ENCODE measurements at places on chromosomes 7 and 10.

DNA sequence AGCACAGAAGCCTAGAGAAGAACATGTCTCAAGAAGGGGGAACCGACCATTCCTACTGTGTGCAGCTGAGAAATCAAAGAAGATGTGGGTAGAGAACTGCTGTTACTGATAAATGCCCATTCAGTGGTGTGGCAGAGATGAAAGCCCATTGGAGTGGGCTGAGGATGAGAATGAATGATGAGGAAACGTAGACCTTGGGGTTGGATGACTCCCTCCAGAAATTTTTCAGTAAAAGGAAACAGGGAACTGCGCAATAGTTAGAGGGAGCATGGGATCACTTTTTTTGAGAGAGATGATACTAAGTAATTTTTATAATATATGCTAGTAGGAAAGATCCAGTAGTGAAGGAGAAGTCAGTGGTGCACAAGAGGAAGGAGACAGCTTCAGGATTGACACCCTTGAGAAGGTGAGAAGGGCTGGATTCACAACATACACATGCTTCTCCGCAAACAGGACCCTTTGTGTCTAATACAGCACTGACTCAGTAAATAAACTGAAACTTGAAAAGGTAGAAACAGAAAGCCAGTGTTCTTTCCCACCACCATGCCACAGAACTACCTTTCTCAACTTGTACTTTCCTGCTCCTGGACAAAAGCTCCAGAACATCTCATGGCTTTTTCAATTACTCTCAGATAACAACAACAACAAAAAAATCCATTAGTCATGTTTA is 104.7 kb upstream of the IL6 start:
- DNase-seq = no peak

DNA sequence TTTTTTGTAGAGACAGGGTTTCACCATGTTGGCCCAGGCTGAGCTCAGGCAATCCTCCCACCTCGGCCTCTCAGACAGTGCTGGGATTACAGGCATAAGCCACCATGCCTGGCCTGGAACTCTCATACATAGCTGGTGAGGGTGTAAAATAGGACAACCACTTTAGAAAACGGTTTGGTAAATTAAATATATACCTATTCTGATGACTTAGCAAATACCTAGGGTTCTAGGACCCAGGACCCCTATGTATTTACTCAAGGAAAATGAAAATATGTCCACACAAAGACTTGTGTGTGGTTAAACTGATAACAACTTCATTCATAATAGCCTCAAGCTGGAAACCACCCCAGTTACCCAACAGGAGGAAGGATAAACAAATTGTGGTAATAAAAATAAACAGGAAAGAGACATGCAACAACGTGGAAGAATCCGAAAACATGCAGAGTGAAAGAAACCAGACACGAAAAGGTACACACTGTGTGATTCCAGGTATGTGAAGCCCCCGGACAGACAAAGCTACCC is 52.7 kb downstream of the CARD11 start:
- no peak for DNase-seq

GRCh38 chr7:23017309-23017708 is 3.4 kb upstream of the HYCC1 start:
- DNase-seq = no peak

GRCh38 chr7:13333371-13333770 is 645.9 kb downstream of the ARL4A start:
- no peak for DNase-seq
